CD4-positive, alpha-beta T cell treated with Interferon alpha-2 for 1 hour (primary cell): ENCODE measurements at places on chromosomes 13 and 19.

GRCh38 chr19:1825909-1826556 is 14.0 kb upstream of the ATP8B3 start:
- DNase-seq: peak; percentile 71

DNA sequence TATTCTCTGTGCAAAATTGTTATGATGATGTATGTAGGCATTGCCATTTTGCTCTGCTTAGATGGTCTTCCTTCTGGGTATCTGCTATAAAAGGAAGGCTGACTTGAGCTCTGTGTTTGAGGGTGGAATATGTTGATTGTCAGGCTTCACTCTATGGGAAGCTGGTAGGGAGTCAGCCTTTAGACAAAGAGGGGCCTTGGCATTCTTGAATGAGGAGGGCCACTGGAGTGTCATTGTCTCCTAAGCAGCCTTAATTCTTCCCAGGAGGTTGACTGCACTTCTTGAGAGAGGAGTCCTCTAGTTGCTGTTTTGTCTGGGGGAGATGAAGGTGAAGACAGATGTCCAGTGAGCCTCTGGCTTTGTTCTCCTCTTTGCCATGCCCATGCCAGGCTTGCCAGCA is 266.8 kb downstream of the KCNRG start:
- DNase-seq: no peak

DNA sequence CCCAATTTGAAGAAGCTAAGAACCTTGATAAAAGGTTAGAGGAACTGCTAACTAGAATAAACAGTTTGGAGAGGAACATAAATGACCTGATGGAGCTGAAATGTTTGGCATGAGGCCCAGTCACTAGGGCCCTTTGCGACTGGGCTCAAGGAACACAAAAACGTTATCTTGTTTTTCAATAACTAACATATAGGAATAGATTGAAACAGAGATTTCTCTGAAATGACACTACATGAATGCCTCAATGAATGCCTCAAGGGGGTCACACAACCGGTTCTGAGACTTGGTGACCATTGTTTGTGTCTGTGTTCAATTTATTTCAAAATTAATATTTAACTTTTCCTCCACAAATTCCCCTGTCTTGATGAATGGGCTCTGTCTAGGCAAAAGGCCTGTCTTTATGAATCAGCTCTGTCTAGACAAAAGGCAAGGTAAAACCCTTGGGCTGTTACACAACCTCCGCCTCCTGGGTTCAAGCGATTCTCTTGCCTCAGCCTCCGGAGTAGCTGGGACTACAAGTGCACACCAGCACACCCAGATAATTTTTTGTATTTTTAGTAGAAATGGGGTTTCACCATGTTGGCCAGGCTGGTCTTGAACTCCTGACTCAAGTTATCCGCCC is 932 bp upstream of the ZNF486 start:
- no peak for DNase-seq

- DNase-seq: no peak
These were observed 312.1 kb upstream of the PCDH20 start for GRCh38 chr13:61727767-61728166.

DNA sequence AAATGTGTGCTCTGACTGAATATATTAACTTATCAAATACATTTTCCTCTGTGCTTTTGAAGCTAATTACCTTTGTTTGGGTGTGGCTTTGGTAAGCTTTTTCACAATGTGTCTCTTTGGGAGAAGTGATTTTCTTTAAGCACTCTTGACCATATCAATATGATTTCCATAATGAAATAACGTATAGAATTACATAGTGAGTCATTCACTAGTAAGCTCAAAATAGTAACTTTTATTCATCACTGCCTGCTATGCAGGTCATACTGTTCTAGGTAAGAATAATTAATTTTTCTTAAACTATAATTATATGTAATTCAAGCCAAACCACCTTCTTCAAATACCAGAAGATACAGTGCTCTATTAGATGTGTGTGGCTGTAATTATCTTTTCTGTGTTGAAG is 480.7 kb downstream of the MYO16 start:
- no peak for DNase-seq

DNA sequence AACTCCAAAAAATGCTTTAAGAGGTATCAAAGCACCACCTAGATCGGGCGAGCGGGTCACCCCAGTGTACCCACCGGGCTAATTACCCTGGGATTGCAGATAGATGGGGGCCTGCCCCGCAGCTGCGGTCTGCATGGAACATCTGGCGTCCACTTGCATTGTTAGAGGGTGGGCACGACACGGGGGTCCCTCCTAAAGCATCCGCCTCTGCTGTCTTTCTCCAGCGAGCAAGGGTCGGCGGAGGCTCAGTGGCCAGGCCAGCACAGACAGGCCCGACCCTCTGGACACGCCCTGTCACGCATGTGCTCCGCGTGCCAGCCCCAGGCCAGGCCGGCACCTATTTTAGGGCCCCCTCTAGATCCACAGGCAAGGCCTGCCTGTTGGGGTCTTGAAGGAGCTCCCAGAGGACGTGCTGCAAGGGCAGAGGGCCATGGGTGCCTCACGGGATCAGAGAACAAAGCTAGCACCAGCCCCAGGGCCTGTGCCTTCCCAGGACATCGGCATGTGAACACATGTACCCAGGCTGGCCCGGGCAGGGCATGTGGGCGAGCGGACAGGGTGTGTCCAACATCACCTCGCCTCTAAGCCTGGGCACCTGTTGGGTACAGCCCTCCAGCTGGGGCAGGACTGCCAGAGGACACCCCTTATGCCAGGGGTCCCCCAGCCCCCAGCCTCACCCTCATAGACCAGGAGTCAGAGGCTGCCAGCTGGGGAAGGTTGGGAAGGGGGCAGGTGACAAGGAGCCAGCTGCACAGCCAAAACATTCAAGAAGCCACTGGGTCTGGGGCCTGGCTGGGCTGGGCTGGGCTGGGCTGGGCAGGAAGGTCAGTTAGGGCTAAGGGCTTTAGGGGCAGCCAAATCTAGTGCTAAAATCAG is 35.6 kb upstream of the NANOS3 start:
- peak; percentile 64 for DNase-seq

DNA sequence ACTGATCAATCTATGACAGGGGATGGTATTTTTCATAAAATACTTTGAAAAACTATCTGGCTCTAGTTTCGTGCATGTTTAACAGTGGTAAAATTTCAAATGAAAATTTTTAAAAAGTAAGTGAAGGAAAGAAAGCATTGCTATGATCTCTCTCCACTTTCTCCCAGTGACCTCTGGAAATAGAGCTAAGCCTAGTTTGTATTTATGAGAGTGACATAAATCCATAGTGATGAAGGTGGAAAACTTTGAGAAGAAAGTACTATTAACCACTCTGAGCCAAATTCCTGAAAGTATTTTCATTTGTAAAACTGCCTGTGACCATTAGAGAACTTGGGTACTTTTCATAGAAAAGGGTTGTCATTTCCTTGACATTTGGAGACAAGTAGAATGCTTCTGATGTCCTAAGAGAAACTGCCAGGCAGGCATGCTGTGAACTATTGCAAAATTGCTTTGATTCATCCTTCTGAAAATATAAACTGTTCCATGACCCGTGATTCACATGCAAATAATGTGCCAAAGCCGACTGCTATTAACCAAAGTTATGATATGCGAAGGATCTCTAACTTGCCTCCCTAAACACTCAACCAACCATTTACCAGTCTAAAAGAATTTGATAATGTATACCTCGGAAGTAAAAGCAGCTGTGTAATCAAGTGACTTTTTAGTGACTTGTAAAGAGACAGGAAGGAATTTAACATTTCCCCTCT is 133.2 kb downstream of the VWA8 start:
- DNase-seq: no peak

- DNase-seq: no peak
These were observed 8.9 kb downstream of the ZNF546 start for GRCh38 chr19:40005691-40006272.

- no peak for DNase-seq
These were observed 2.8 kb upstream of the USF2 start for GRCh38 chr19:35265900-35266519.

- DNase-seq: no peak
These were observed 76.5 kb downstream of the FGF14 start for GRCh38 chr13:102325321-102325720.

- no peak for DNase-seq
These were observed 618 bp downstream of the TMEM38A start for GRCh38 chr19:16661480-16662034.

DNA sequence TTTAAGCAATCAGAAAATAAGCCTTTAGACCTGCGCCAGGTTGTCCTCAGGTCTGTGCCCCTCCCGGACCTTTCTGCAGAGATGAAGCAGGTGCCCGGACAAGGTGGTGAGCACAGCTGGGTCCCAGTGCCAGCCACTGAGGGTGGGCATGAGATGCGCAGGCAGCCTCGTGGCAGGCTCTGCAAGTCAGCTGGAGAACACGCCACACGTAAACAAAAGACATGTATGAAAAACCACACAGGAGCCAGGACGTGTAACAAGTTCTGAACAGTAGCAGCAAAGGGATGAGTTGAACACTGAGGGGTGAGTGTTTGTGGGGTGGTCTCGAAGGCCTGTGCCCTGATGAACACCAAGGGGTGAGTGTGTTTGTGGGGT is 68.8 kb upstream of the MCF2L start:
- DNase-seq: no peak

DNA sequence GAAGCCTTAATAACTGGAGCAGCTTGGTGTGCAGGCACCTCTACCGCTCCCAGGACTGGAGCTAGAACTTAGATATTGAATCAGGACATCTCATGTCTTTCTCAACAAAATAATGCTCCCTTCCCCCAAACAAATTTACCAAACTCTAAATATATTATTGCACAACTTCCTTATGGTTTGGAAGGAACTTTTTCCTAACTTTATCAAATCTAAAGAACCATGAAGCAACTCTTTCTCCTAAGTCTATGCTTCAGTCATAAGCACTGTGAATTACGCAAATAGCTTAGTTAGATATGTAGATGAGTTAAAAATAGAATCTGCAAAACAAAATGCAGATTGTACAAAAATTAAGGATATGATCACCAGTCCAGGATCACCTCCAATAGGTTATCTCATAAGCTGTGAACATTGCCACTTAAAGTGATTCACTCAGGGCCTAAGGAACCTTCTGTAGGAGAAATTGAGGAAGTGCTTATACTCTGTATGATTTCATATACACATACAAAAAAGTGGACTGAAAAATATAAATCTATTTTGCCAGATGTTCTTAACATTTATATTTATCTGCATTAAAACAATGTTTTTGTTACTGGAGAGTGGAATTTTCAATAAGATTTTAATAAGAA is 20.4 kb upstream of the MAB21L1 start:
- DNase-seq: no peak
